Activated T-cell treated with anti-CD3 and anti-CD28 coated beads, Interleukin-2, amount 50 U/mL, for 72 hours (primary cell): ENCODE measurements at places on chromosomes 6 and 20.

- DNase-seq, result no peak
Observed at GRCh38 chr20:35718972-35719635, 19.9 kb downstream of the ROMO1 start.

DNA sequence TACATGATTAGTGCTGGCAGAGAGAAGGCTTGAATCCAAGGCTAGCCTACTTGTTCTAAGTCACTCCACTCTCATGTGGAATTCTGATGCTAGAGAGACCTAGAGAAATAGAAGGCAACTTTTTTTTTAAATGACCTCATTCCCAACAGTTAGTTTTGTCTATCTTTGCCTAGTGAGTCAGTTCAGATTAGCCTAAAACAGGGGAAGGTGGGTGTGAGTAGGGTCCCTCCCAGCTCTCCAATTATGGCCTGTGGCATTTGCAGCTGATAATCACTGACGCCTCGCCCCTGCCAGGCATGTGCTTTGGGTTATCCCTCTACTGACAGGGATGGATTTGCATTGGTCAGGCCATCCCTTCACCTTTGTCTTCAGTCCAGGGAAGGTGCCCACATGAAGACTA lies 13.6 kb downstream of the TXLNB start:
- no peak for DNase-seq

GRCh38 chr6:116586276-116586675 lies 15.0 kb downstream of the RWDD1 start:
- DNase-seq, result no peak

DNA sequence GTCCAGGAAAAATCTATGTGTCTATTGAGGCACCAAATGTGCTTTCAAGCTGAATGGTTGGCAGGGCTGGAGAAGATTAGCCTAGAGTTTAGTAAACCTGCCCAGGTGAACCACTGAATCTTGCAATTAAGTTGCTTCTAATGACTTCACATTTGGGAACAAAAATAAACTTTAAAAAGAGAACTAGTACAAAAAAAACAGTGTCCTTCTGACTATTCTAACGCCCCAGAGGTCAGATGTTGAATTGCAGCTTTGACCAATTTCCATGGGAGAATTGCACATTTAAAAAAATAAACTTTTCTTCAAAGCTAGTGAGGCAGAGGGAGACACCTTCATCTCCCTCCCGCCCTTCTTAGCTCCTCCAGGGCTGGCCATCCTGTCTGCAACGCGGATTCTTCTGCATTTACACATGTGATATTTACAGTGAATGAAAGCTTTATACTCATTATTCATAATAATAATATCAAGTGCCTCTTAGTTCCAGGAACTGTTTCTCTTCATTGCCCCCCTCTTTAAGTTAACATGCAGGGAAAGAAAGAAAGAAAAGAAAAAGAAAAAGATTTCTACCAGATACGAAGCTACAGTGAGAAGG lies 270.2 kb downstream of the SMOC2 start:
- no peak for DNase-seq

GRCh38 chr6:117666881-117667280 lies 8.4 kb upstream of the NUS1 start:
- no peak for DNase-seq

DNA sequence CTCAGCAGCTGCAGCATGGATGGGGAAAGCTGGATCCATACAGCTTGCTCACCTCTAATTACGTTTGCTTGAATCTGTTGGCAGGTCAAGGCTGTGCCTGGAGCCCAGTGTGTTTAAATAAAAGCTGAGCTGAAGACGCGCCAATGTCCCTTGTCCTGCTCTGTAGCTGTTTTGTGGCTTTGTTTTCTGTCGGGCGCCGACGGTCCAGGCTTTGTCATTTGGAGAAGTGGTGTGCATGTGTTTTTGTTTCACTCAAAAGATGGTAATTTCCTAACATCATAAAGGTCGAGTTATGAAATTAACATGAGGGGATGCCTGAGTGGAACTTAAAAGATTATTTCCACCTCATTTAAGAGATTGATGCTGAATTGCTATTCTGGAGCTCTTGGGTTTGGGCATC lies 107.6 kb downstream of the SLC24A3 start:
- DNase-seq, result no peak

DNA sequence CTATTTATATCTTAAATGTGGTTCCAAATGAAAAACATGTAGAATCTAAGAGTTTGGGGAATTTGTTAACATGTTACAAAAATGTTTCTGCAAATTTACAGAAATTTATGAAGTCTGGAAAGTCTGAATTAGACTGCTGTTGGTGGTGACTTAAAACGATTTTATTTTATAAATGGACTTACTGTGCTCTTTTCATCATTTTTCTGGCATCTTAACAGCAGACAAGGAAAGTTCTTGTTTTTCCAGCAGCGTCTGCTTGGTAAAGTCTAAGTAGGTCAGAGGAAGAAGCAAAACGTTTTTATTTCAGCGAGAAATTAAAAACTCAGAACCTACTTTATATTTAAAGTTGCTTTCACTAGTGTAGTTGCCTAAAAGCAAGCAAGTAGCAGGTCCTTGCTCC lies 48.6 kb upstream of the COL9A1 start:
- DNase-seq, result no peak

DNA sequence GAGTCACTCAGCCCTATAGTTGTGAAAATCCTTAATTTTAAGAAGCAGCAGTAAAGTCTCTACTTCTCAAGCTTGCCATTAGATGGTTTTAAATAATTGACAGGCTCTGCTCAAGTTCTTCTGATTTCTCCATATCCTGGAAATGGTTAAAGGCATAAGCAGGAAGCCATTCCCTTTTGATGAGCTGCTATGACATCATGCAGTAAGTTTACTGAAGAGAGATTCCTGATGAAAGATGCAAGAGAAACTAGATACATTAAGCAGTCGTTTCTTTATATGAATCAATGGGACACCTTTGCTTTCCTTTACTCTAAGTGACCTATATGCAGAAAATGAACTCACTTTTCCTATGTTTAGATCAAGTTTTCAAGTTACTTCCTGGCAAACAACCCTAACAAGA lies 9.8 kb downstream of the POPDC3 start:
- no peak for DNase-seq

DNA sequence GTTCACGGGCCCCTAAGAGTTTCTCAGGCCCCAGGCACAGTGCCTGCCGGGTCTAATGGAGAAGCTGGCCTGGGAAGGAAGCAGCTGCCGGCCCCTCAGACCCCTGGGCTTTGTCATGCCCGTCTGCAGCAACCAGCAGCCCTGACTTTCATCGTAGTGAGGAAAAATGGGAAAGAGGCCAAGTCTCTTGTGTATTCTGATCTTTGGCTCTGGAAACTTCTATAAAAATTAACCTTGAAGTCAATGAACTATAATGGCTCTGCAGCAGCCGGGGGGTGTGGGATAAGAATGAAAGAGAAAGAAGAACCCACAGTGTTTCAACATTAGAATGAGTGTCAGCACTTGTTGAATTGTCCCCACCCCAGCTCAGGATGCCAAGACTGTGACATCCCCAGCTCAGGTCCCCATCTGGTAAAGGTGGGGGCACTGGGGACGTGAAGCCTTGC lies 12.9 kb downstream of the TGM2 start:
- no peak for DNase-seq

GRCh38 chr20:7426890-7427496 lies 513.3 kb downstream of the HAO1 start:
- no peak for DNase-seq

DNA sequence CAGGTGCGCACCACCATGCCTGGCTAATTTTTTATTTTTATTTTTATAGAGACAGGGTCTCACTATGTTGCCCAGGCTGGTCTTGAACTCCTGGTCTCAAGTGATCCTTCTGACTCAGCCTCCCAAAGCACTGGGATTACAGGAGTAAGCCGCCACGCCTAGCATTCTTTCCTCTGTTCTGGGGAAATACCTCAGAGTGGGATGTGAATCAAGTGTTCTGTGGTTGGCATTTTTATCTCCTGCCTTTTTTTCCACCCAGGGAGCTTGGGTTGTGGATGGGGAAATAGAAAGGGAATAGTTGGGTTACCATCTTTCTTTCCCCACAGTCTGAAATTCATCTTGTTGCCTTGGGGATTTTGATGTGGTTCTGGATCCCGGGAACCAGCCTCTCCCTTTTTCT lies 24.1 kb downstream of the TFAP2C start:
- DNase-seq, result no peak

DNA sequence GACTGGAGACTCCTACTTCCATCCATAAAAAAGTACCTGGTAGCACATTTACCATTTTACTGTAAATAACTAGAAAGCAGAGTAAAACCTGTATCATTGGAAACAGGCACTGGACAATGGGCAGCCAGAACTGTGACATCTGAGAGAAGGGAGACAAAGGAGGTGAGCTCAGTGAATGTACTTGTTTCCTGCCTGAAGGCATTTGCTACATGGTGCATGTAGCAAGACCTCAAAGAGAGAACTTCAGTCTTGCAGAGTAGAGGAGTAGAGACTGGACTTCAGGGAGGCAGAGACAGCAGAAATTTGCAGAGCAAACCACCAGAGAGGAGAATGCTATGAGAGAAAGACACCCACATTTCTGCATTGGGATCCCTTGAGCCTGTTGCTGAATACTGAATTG lies 171.0 kb upstream of the CCN2 start:
- DNase-seq, result no peak

DNA sequence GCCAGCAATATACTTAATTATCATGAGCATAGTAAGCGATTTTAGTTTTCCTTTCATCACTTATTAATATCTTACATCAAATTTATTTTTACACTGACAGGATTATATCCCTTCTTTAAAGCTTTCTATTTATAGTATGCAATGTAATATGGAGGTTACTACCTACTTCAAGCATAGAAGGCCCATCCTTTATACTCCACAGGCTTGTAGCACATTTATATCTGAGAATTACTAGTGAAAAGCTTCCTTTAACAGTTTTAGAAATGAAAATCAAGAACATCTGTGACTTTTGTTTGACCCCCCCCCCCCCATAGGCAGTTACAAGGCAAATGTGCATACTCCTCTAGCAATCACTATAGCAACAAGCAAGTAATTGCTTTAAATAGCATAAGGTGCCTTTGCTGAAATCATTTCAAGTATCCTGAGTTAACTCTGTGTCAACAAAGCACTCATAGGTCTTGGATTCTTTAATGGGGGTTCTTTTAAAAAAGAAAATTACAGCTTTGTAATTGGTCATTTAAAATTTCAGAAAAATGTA lies 917.7 kb downstream of the PHF3 start:
- DNase-seq, result no peak

- no peak for DNase-seq
Observed at GRCh38 chr6:13178107-13178506, 150.2 kb downstream of the TBC1D7 start.

DNA sequence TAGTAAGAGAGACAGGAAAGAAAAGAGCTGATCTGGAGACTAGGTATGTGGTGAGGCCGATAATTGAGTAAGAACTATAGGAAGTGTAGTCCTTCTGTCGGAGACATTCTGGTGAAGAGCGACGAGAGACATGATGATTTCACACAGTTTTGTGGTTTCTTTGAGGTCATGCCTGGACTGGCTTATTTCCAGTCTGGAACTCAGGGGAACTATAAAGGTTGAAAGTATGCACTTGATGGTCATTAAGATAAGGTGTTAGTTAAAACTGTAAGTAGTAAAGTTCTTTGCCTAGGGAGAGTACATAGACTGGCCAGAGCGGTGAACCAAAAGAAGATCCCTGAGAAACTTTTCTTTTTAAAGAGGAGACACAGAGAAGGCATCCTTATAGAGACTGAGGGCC lies 68.8 kb downstream of the RFX6 start:
- DNase-seq, result no peak

DNA sequence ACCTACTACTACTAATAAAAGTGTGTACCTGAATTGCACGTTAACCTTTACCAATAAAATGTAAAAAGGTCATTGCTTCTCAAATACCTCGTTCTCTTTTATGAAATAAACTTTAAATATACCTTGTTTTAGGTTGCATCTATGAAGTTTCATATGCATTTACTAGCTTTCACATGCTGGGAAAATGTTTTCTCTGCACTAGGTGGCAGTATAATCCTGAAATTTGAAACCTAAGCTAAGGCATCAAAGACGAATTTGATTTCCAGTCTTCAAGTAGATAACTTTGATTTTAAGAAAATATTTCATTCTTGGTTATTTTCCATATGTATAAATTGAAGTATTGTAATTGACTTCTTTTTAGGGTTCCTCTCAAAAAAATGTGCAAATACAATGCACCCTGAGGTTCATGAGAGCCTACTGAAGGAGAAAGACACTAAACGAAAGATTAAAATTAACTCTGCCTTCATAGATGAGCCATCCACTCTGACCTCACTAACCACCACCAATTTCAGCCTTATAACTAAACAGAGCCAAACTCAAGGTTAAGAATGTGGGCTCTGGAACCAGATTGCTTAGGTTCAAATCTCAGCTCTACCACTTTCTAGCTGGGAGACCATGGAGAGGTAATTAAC lies 7.3 kb upstream of the COL9A1 start:
- no peak for DNase-seq

DNA sequence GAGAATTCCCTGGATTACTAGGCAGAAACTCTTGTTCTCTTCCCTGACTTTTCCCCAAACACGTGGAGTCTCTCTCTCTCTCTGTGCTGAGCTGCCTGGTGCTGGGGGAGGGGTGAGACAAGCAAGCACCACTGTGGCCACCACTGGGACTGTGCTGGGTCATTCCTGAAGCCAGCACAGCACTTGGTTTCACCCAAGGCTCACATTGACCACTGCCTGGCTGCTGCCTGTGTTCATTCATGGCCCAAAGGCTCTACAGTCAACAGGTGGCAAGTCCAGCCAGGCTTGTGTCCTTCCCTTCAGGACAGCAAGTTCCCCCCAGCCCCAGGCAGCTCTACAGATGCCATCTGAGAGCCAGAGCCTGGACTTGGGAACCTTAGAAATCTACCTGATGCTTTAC lies 92.2 kb downstream of the CTNNBL1 start:
- no peak for DNase-seq

DNA sequence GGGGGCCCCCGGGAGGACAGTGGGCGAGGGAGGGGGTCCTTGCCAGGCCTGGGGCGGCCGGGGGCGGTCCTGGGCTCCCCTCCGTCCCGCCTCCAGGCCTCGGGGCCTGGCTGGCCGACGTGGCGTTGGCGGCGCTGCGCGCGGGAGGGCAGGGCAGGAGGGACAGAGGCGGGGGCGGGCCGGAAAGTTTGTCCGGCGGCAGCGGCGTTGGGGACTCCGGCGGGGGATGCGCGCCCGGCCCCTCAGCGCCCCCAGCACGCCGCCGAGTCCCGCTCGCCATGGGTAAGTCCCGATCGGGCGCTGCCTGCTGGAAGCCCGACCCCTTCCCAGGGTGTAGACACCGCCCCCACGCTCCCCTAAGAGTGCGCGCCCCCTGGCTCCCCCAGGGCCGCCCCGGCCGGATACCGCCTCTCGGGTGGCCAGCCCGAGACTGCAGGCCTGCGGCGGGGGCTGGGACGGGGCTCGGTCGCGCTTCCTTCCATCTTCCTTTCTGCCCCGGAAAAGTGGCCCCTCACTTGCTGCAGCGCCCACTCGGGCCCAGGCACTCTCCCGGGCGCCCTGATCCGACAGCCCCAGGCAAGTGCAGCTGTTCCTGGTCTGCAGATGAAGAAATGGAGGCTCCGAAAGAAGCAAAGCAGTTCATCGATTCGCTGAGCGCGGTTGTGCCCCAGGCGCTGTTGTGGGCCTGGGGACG lies at the start of gene SLC2A10:
Gene SLC2A10 (plus strand): TSS at position 191 of the 694 bp plus-strand sequence. CDS start 88 bp downstream, at position 279.
- peak; percentile 9 for DNase-seq

GRCh38 chr6:12051861-12052368 lies 39.8 kb downstream of the HIVEP1 start:
- DNase-seq, result peak; percentile 75
